ENCODE measurements at places on chromosomes 2 and 18.

GRCh38 chr2:158046121-158046880 is 55.4 kb upstream of the UPP2 start:
- DNase-seq: no peak

DNA sequence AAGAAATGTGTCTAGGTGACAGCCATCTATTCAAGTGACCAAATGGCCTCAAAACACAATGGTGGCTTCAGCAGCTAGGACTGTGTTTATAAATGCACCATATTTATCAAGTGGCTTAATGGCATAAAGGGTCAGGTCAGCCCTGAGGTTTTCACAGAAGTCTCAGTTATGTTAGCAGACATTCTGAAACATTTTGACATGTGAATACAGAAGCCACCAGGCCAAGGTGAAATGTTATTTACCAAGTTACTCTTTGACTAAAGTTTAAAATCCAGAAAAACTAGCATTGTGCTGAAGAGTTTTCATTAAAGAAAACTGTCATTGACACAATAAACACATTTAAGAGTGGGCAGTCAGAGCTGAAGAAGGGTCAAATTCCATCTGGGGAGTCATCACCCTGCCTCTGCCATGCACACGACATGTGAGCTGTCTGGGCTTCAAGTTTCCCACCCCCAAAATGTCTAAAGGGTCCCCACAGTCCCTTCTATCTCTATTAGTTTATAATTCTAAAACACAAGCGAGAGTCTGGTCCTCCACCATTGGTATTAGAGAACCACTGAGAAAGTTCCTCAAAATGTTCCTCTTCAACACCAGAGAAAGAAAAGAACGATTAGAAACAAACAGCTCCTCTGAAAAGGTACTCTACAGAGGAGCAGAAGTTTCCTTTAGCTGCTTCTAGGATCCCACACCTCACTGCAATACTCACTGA is 77.5 kb upstream of the FZD5 start:
- DNase-seq: no peak

- DNase-seq: no peak
Observed at GRCh38 chr2:163505281-163505680, 230.5 kb downstream of the FIGN start.

- DNase-seq: no peak
Observed at GRCh38 chr2:189421644-189422043, 19.6 kb upstream of the WDR75 start.

DNA sequence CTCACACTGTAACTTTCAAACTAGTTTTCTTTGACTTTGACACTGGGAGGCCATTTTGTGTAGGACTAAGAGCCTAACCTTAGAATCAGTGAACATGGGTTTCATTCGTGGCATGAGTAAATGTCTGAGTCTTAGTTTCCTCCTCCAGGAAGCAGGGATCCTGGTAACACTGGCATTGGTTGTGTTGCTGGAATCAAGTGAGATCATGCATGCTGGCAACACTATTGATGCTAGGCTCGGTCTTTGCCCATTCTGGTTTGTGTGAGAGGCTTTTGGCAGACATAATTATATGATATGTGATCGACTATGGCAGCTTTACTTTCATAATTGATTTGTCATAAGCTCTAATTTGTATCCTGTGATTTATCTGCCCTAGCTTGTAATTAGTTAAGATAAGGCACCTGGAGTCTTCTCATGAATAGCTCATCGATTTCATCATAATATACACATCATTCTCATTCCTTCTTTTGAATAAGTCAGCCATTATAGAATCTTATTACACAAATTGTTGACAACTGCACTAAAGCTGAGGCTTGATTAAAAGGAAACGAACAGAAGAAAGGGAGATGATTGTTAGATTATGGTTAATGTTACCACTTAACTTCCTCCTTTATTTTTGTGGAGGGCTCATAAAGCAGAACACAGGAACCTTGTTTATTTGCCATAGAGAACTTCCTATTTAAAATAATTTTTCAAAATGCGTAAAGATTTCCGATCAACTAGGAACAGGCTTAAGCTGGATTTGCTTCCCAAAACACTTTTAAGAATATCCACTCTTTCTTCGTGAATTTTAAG is 12.6 kb downstream of the PPP1R1C start:
- DNase-seq: no peak

All from RPMI8226 (cell line).